ENCODE measurements at places on chromosomes 6 and 20. TPM values are rescaled to one million over a fixed set of nuclear protein-coding genes. Genes with fewer than 3 reads are reported as not detected.

DNA sequence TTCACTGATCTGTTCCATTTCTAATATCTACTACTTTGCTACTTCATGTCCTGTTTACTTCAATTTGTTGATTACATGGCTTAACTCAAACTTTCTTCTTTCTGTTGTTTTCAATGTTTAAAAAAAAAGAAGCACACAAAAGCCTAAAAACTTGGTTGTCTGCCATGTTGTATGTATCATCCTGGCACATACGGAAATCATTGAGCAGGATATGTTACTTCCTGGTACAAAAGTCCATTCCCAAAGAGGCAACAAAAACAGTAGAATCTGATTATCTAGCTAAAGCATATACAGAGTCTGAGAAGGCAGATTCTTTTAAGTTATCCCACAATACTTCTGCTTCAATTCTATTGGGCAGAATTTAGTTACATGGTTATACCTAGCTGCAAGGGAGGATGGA is 14.5 kb upstream of the COL12A1 start:
- no peak for DNase-seq

MCCD1 gene
- total RNA-seq = not detected

- DNase-seq = no peak
These were observed 11.5 kb upstream of the DSTN start for GRCh38 chr20:17558154-17558940.

DNA sequence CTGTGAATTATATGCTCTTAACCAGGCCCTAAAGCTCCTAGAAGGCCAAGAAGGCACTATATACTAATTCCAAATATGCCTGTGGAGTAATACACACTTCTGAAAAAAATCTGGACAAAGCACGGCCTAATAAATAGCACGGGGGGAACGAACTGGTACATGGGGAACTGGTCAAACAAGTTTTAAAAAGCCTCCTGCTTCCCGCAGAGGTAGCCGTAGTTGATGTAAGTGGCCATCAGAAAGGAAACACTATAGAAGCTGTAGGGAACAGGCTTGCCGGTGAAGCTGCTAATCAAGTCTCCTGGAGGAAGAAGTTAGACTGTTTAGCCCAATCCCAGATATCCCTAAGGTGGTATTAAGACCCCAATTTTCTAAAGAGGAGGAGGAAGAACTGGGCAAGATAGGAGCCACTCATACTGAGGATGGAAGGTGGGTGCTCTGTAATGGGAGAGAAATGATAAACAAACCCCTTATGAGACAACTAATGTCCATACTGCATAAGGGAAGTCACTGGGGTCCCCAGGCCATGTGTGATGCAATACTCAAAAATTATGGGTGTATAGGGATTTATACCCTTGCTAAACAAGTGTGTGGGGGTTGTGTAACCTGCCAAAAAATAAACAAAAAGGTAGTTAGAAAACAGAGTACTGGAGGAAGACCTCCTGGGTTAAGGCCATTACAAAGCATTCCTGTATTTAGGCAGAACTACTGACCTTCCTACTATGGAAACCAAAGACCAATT is 27.1 kb upstream of the ZNF318 start:
- no peak for DNase-seq

DNA sequence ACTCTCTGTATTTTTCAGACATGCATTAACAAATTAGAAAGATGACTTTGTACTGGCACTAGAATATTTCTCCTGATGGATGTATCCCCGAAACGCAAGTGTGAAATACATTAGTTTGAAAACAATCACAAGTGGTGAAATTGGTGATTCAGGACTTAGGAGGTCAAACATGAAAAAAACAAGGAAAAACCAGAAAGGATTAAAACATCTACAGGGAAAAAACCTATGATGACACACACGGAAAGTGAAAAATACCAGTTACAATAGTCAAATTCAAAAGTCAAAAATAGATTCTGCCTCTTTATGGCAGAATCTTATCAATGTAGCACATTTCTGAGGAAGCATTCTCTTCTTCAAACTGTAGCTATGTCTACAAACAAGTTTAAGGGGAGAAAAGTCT is 129.0 kb upstream of the SGK1 start:
- DNase-seq = no peak

DNA sequence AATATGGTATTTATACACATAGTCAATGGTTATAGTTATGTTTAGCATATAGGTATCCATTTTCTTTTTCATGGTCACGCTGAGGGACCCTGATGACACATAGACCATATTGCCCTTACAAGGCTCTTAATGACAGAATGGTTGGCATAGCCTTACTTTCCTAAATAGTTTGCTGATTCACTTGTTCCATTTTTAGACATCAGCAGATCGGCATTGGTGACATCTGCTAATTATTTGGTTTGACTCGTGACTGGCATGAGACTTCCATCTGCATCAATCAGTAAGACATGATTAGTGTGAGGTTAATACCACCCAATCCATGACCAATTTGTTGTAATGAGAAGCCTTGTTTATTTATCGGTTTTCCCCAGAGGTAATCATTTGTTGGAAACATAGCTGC is 309.7 kb downstream of the ALDH8A1 start:
- DNase-seq = no peak

- peak; percentile 75 for DNase-seq
These were observed 440.1 kb downstream of the EPHA7 start for GRCh38 chr6:92979281-92979680.

- no peak for DNase-seq
These were observed 255.4 kb upstream of the HSF2 start for GRCh38 chr6:122143813-122144601.

- no peak for DNase-seq
These were observed 3.9 kb upstream of the LSM14B start for GRCh38 chr20:62118113-62119043.

DNA sequence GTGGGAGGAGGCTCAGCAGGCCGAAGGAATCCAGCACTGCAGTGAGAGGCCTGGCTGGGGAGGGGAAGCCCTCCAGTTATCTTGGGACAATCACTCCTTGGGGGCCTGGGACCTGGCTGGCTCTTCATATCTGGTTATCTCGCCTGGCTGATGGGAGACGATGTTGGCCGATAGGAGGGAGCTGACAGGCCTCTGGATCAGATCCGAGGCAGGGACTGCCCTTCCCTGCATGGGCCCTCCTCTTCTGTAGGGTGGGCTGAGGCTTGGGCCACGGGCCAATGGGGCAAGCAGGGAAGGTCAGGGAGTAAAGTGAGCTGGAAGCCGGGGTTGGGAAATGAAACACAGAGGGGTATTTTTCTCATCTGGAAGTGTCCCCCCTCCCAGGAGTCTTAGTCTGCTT is 25.2 kb downstream of the MANBAL start:
- DNase-seq = no peak

DNA sequence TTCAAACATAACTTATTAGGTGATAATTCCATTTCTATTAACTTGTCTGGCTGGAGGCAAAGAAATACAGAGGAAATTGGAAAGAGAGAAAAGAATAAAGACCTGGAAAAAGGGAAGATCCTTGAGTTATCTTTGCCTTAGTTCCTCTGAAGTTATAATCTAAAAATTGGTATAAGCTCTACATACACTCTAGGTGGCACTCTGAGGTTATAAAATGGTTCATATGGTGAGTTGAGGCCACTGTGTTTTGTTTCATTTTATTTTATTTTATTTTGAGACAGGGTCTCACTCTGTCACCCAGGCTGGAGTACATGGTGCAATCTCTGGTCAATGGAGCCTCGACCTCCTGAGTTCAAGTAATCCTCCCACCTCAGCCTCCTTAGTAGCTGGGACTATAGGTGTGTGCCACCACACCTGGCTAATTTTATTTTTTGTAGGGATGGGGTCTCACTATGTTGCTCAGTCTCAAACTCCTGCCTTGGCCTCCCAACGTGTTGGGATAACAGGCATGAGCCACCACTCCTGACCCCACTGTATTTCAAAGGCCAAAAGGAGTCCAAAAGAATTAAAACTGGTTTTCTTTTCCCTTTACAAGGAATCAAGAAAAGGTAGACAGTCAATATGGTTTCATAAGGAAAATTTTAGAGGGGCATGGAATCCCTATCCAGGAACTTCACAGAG is 19.4 kb downstream of the GPX6 start:
- DNase-seq = no peak

DNA sequence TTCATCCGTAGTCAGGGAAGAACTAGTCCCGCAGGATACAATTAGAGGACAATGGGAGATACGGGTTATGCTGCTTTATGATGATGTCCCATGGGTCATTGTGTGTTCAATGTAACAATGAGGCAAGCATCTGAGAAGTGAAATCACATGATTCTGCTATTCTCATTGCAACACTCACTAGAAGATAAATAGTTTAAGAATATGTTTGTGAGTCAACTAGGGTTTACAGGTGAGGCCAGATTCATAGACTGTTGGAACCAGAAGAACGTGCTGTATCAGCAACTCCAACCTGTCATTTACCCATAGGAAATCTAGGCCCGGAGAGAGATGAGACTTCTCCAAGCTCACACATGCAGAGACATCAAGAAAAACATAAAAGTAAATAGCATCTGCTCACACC is 80.8 kb downstream of the SCML4 start:
- no peak for DNase-seq

RAB44 gene
- total RNA-seq = 0.24 TPM

CLPSL1 gene
- total RNA-seq = not detected

POPDC3 gene
- total RNA-seq = 9.8 TPM

KHDRBS2 gene
- 2.0 TPM for total RNA-seq

DNA sequence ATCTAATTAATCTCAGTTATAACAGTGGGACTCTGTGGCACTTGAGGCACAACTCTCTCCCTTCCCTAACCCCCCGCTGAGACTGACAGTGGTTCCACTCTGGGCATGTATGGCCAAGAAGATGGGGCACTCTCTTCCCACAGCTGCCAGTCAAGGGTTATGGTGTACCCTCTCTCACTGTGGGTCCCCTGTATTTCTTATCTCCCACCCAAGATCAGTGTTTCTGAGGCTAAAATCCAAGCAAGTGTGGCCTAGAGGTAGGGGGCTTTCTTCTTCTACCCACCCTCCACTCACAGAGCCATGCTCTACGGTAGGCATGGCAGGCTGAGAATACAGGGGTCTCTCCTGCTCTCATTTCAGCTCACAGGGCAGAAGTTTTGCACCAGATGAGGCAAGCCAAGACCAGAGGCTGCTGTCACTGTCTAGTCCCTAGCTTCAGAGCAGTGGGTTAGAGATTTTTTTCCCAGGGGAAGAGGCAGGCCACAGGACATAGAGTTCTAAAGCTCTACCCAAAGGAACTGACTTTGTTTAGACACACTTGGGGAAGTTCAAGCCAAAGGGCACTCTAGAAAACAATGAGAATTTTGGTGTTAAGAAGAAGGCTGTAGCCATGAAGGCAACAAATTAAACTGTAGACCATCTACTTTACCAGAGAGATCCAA is 31.7 kb upstream of the HINT3 start:
- DNase-seq = no peak

CLVS2 gene
- total RNA-seq = 0.16 TPM

PAQR8 gene
- 9.0 TPM for total RNA-seq

DNA sequence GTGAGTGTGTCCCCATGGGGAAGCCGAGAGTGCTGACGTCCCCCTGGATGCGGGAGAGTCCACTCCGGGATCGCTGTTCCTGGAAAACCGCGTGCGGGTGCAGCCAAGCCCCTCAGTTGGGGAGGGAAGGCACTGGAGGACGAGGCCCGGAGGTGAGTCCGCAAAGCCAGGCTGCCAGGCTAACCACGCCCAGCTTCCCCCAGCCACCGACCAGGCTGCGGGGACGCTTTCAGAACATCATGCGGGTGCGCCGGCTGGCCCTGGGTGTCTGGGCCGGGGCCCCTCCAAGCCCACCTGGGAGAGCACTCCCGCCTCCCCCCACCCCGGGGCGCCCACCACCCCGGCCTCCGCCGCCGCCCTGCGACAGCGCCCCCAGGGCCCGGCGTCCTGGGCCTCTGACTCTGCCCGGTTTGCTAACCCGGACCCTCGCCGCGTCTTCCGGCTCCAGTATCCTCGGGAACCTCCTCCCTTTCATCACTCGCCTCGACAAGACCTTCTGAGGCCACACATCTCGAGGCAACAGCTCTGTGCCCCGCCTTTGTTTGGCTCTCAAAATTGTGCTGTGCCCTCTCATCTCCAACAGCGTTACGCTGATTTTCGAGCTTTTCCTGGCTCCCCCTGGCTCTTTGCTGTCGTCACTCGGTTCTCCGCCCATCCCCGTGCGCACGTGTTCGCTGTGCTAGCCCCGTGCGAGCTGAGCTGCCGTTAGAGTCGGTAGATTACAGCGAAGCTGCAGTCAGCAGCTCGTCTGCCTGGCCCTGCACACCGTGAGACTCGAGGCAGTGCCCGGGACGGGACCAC is 47.1 kb upstream of the ENTPD6 start:
- peak; percentile 79 for DNase-seq

WFDC2 gene
- 32.0 TPM for total RNA-seq

- DNase-seq = no peak
These were observed 17.1 kb downstream of the IRF4 start for GRCh38 chr6:408599-409102.

- DNase-seq = no peak
These were observed 678.0 kb downstream of the DHX35 start for GRCh38 chr20:39640147-39640546.

TAAR1 gene
- not detected for total RNA-seq

- DNase-seq = no peak
These were observed 88.5 kb upstream of the SSTR4 start for GRCh38 chr20:22946596-22946995.

- no peak for DNase-seq
These were observed 17.8 kb downstream of the QKI start for GRCh38 chr6:163432300-163432699.

DNA sequence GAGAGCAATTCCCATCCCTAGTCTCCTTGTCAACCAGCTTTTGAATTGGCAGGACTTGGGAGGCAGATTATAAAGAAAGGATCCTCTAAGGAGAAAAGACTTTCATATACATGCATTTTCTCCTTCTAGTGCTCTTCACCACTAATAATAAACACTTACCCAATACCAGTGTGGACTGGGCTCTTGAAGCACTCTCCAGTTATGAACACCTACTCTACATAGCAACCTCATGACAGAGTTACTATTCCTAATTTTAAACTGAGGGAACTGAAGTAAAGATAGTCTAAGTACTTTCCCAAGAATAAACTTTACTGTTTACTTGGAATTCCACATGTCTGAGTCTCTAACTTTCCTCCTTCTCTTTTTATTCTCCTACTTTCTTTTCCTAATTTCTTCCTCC is 4.8 kb downstream of the COL9A1 start:
- DNase-seq = no peak

GRCh38 chr6:89536231-89536630 is 102.3 kb downstream of the LYRM2 start:
- no peak for DNase-seq

CTAGE9 gene
- total RNA-seq = 3.7 TPM

DNA sequence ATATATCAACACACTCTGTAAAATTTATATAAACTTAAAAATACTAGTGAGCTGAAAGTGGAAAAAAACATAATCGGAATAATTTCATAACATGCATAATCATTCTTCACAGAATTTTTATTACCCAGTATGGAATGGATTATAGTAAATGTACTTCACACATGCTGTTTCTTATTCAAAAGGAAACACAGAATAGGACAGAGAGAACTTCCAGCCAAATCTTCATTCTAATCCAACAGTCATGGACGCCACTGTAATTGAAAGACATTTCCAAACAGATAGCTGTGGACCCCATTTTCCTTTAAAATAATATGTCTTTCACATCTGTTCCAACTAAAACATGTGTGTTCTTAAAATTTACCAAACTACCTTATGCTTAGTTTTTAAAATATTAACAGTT is 126.6 kb upstream of the RUNX2 start:
- no peak for DNase-seq
